ENCODE measurements at places on chromosomes 4 and X.
A peak's percentile ranks its signal among the peaks of the same experiment; 100 is the strongest.

DNA sequence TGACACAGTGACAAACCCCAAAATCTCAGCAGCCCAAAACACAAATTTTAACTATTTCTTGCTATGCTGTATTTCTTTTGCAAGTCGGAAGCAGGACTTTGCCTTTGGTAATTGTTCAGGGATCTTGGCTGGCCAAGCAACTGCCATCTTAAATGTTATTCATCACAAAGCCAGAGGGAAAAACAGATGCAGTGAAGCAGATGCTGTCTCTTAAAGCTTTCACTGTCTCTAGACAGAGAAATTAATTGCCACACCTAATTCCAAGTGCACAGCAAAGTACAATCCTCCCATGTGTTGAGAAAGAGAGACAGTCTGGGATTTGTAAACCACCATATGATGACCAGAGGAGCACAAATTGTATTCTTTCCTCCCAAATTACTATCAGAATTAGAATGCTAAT is 30.0 kb upstream of the GALNT7 start:
- DNase-seq = no peak

GRCh38 chrX:131792789-131793462 is 230.2 kb upstream of the STK26 start:
- DNase-seq = peak; percentile 80

DNA sequence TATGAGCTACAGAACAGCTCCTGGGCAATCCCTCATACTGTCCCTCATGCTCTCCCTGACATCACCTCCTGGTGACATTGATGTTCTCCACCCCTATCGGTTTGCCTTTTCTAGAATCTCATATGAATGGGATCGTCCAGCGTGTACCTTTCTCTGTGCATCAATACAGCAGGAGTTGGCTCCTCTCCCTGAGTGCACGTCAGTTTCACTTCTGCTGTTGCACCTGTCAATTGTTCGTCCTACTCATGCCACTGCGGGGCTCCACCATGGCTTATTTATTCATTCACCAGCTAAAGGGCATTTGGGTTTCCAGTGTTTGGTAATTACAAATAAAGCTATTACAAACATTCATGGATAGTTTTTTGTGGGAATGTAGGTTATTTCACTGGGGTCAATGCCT is 269.1 kb upstream of the ZFP42 start:
- DNase-seq = no peak

DNA sequence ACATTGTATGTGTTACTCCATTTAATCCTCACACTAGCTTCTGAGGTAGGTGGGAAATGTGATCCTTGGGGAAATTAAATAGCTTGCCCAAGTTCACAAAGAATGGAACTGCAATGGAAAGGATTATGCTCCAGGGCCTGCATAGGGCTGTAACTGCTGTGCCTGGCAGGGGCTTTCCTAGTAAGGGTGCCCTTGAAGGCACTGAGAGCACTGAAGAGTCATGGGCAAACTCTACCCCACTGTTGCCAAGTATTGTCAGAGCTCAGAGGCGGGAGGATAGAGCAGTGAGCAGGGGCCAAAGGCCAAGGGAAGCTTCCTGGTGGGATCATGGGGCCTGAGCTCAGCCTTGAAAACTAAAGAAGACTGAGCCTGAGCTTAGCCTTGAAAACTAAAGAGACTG is 133.0 kb upstream of the NALF2 start:
- no peak for DNase-seq

- DNase-seq = no peak
These were observed 187.7 kb downstream of the RAP1GDS1 start for GRCh38 chr4:98448908-98449307.

- DNase-seq = no peak
These were observed 73.7 kb downstream of the GATB start for GRCh38 chr4:151687021-151687640.

All from NCI-H2227 treated with DMSO at 0.1 percent for 48 hours (cell line).